ENCODE measurements at places on chromosomes 11 and 22.

DNA sequence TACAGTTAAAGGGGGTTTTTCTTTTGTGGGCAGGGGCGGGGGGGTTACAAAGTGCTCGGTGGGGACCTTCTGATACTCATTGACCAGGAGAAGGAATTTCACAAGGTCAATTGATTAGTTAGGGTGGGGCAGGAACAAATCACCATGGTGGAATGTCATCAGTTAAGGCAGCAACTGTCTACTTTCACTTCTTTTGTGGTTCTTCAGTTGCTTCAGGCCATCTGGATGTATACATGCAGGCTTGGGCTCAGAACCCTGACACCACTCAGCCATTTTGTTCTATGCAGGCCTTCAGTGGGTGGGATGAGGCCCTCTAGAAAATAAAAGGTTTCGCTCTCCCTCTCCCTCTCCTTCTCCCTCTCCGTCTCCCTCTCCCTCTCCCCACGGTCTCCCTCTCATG lies 29.6 kb downstream of the TSPAN32 start:
- DNase-seq = no peak

- no peak for DNase-seq
These were observed 283.3 kb upstream of the ARHGAP42 start for GRCh38 chr11:100403816-100404215.

- DNase-seq = no peak
These were observed 79.4 kb upstream of the PPARA start for GRCh38 chr22:46070803-46071450.

- DNase-seq = no peak
These were observed 89.3 kb downstream of the RDX start for GRCh38 chr11:110207123-110207522.

DNA sequence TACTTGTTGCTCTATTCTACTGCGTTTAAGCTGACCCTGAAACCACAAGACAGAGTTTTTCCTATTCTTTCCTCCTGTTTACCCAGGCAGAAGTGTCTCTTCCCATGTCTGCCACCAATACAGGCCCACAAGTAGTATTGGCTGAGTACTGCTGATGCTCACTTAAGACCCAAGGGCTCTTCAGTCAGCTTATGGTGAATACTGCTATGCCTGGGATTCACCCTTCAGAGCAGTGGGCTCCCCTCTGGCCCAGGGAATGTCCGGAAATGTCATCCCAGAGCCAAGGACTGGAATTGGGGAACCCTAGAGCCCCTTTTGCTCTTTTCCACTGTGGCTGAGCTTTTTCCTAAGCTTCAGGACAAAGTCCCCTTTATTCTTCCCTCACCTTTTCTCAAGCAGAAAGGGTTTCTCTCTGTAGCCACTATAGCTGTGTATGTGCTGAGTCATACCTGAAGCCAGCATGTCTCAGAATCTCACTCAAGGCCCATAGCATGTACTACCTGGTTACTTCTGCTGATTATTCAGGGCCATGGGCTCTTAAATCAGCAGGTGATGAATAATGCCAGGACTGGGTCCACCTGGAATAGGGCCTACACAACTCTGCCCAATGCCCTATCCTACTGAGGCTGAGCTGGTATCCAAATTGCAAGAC lies 745.8 kb upstream of the ANO5 start:
- DNase-seq = no peak

GRCh38 chr22:25002241-25002985 lies 49.9 kb downstream of the KIAA1671 start:
- DNase-seq = no peak

GRCh38 chr11:76193219-76193618 lies 13.1 kb downstream of the WNT11 start:
- no peak for DNase-seq

GRCh38 chr22:31098632-31099110 lies 8.7 kb downstream of the SELENOM start:
- no peak for DNase-seq

DNA sequence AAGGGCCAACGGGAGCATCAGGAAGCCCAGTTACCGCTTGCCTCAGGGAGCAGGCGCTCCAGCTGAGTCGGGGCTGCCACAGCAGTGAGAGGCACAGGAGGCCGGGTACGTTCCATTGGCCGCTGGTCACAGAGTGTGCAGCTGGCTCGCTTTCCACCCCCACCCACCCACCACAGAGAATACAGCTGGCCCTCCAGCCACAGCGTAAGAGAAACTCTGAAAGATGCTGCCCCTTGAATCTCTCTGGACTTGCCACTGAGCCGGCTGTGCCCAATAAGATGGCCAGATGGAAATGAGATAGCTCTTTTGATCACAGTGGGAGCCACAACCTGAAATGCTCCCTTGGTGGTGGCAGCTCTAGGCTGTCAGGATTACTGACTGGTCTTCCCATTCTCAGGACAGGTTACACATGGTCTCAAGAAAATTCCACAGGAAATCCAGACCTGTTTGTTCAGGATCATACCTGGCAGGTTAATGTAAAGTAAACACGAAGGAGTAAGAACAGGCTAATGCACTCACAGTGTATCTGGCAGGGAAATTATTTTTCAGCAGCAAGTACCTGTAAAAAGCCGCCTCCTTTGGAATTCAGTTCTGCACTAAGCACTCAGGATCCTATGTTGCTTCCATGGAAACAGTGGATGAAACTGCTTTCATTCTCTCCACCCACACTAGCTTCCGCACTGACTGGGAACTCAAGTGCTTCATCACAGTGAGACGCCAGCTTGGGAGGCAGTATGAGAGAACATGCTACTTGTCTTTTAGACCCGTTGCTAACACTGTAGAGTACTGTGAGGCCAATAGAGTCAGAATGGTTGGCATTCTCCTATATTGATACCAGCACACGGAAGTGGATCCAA lies 16.5 kb downstream of the SIAE start:
- no peak for DNase-seq

GRCh38 chr11:26708736-26709456 lies 13.0 kb downstream of the SLC5A12 start:
- DNase-seq = no peak

DNA sequence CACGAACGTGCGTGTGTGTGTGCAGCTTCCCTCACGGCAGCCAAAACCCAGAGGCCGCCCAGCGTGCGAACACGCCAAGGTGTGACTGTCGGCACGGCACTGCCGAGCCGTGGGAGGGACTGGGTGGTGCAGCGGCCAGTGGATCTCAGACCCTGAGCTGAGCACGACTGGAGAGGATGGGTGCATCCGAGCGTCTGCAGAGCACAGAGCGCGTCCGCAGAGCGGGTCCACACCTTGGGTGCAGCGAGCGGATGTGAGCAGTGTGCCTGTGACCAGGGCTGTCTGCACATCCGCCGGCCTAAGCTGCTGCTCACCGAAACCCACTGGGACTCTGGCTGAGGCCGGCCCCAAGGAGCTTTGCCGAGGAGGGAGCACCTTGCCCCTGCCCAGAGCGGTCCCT lies 22.7 kb downstream of the PTDSS2 start:
- no peak for DNase-seq

DNA sequence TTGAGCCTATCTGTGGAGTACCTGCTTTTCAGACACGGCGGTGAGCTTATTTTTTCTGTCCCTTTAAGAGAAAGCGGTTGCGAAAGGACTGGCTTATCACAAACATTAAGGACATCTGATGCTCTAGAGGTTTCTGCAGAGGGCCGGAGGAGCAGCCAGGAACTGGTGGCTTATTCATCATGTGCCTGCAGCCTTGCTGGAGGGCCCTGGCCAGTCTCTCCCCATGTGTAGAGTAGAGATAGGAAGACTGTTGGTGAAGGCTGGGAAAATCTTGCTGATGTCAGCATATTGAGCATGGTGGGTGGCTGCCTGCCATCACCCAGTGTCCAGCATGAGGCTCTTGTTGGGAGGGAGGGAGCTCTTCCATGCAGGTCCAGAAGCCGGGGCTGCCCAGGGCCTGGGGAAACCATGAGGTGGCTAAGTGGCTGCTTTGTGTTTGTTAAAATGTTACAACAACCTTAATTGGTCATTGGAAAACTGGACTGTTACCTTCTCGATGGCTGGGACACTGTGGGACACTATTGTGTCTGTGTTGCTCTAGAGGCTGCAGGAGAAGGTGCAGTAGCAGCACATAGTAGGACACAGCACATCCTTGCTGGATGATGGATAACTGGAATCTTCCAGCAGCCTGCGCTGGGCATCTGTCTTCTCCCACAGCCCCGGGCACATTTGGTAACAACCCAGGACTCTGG lies 54.3 kb downstream of the TSPAN18 start:
- DNase-seq = no peak

DNA sequence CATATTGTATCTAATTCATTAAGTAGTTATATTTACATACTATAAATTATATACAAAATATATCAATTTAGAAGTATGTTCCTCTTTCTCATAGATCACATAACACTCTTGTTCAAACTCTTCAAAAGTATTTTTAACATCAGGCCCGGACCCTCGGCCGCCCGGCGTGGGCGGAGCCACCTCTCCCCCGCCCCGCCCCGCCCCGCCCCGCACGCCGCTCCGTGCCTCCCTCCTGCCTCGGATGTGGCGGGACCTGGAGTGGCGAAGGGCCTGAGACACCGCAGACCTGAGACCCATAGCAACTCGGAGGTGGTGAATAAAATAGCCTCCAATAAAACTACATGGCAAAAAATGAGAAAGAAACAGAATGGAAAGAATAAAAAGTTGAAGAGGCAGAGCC lies 105.9 kb upstream of the BDNF start:
- DNase-seq = no peak

- DNase-seq = no peak
These were observed 119.3 kb downstream of the ARFGAP2 start for GRCh38 chr11:47057365-47057764.

- no peak for DNase-seq
These were observed 82.7 kb downstream of the PAX6 start for GRCh38 chr11:31728432-31728831.

GRCh38 chr11:45679806-45680205 lies 14.4 kb upstream of the CHST1 start:
- DNase-seq = no peak

DNA sequence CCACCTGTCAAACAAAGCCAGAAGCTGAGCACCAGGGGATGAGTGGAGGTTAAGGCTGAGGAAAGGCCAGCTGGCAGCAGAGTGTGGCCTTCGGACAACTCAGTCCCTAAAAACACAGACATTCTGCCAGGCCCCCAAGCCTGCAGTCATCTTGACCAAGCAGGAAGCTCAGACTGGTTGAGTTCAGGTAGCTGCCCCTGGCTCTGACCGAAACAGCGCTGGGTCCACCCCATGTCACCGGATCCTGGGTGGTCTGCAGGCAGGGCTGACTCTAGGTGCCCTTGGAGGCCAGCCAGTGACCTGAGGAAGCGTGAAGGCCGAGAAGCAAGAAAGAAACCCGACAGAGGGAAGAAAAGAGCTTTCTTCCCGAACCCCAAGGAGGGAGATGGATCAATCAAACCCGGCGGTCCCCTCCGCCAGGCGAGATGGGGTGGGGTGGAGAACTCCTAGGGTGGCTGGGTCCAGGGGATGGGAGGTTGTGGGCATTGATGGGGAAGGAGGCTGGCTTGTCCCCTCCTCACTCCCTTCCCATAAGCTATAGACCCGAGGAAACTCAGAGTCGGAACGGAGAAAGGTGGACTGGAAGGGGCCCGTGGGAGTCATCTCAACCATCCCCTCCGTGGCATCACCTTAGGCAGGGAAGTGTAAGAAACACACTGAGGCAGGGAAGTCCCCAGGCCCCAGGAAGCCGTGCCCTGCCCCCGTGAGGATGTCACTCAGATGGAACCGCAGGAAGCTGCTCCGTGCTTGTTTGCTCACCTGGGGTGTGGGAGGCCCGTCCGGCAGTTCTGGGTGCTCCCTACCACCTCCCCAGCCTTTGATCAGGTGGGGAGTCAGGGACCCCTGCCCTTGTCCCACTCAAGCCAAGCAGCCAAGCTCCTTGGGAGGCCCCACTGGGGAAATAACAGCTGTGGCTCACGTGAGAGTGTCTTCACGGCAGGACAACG lies 11.7 kb downstream of the CXCR5 start:
- DNase-seq = no peak

DNA sequence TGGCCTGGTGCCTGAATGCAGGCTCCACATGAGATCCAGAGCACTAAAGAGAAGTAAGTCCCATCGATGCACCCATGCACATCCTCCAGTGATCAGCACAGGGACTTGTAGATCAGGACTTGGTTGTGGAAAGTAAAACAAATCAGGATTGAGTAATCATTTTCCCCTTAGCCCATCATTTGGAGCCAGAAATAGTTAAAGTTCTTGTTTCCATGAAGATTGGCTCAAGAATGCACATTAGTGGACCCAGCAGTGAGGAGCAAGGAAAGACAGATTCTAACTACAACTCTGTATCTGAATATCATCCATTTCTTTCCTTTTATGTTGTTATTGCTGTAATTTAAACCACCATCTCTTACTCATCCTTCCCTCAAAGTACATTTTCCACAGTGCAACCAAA lies 19.1 kb downstream of the CCDC83 start:
- no peak for DNase-seq

DNA sequence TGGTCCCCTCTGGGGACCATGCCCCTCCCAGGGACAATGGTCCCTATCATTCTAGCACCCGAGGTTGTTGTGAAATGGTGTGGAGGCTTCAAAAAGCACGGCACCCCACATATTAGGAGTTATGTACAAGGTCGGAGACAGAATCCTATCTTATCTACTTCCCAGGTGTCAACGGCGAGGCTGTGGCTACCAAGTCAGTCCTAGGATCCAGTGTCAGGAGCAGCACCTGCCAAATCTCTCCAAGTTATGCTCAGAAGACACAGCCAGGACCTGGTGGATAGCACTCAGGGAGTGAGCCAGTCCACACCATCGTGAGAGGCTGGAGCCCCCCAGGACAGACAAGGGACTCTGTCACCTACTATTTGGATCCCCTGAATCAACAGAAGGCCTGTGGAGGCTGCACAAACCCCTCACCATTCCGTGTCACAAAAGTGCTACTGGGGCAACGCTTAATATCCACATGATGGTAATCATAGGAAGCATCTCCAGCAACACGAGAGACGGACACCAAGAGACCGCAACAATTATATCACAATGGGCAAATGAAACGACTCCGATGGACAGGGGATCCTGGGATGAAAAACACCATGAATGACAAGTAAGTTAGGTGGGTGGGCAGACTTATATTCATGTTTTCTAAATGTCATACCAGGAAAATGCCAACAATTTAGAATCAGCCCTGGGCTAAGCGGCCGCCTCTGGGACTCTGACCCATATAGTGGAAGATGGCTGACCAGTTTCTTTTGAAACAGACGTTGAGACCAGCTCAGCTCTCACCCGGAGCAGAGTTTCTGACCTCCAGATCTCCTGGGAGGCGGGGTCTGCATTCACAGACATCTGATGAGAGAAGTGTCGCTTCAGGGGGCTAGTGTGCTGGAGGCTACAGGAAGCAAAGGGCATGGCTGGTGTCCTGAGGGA lies 108.4 kb downstream of the MED15 start:
- DNase-seq = no peak

DNA sequence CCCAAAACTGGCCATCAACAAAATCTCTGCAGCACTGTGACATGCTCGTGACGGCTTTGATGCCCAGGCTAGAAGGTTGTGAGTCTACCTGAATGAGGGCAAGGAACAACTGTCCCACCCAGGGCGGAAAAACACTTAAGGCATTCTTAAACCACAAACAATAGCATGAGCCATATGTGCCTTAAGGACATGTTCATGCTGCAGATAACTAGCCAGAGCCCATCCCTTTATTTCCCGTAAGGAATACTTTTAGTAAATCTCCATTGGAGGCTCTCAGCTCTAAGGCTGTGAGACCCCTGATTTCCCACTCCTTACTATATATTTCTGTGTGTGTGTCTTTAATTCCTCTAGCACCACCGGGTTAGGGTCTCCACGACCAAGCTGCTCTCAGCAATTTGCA lies 3.4 kb downstream of the CHORDC1 start:
- DNase-seq = no peak

GRCh38 chr11:74671520-74672196 lies 59.6 kb downstream of the CHRDL2 start:
- DNase-seq = no peak
